Esophagus muscularis mucosa (tissue), 4 donors: ENCODE measurements at places on chromosomes 7 and 10. TPM values are rescaled to one million over a fixed set of nuclear protein-coding genes. Genes with fewer than 3 reads are reported as not detected.

The LRRC18 gene
- total RNA-seq: not detected

The VTI1A gene
- total RNA-seq: 38.6 TPM

The STAMBPL1 gene
- total RNA-seq: 27.4 TPM

- no peaks in the 10 kb centered on the region for H3K27me3 ChIP-seq
- no peak overlapping the region for H3K4me3 ChIP-seq
- peaks cover 9% of the 10 kb centered on the region for H3K4me1 ChIP-seq
- no peak for DNase-seq
Observed at GRCh38 chr7:73585196-73585595, 6.8 kb upstream of the TBL2 start.

GRCh38 chr10:67666416-67667034 is 29.5 kb downstream of the CTNNA3 start:
- no peaks in the 10 kb centered on the region for H3K27me3 ChIP-seq
- no peaks in the 10 kb centered on the region for H3K4me1 ChIP-seq
- no peaks in the 10 kb centered on the region for H3K36me3 ChIP-seq
- no peak for DNase-seq
- H3K27ac ChIP-seq: no peak overlapping the region

- no peaks in the 10 kb centered on the region for H3K27me3 ChIP-seq
- no peak overlapping the region for H3K27ac ChIP-seq
- H3K4me1 ChIP-seq: no peaks in the 10 kb centered on the region
- no peaks in the 10 kb centered on the region for H3K36me3 ChIP-seq
- no peak overlapping the region for H3K4me3 ChIP-seq
- DNase-seq: peak; percentile 75
Observed at GRCh38 chr7:4065190-4065589, 616.9 kb upstream of the FOXK1 start.

DNA sequence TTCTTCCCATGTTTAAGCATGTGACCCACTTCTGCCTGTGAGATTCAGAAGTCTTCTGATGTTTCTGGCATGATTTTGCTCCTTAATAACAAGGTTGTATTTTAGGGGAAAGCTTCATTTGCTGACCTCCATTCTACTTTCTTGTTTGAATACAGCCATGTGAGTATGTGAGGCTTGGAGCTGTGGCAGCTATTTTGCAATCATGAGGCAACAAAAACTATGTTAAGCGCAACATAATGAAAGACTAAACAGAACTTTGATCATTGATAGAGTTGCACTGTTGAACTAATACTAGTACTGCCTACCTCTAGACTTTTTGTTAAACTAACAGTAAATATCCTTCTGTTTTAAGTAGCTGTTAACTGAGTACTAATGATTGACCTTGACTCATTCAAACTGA is 203.8 kb upstream of the FAM3C start:
- no peaks in the 10 kb centered on the region for H3K36me3 ChIP-seq
- no peak overlapping the region for H3K27ac ChIP-seq
- DNase-seq: no peak
- no peaks in the 10 kb centered on the region for H3K27me3 ChIP-seq
- no peak overlapping the region for H3K4me3 ChIP-seq
- no peaks in the 10 kb centered on the region for H3K4me1 ChIP-seq

- no peak overlapping the region for H3K4me3 ChIP-seq
- H3K27ac ChIP-seq: no peak overlapping the region
- H3K27me3 ChIP-seq: no peaks in the 10 kb centered on the region
- no peaks in the 10 kb centered on the region for H3K4me1 ChIP-seq
- no peaks in the 10 kb centered on the region for H3K36me3 ChIP-seq
Observed at GRCh38 chr10:25083546-25084111, 67.2 kb downstream of the THNSL1 start.

- no peaks in the 10 kb centered on the region for H3K27me3 ChIP-seq
- H3K36me3 ChIP-seq: no peaks in the 10 kb centered on the region
- no peaks in the 10 kb centered on the region for H3K4me1 ChIP-seq
- no peak overlapping the region for H3K27ac ChIP-seq
- DNase-seq: no peak
Observed at GRCh38 chr10:44898665-44899064, 12.5 kb upstream of the TMEM72 start.

The SPDYE1 gene
- not detected for total RNA-seq

The HIF1AN gene
- total RNA-seq: 7.6 TPM

The CPA1 gene
- not detected for total RNA-seq

GRCh38 chr7:36014961-36015360 is 138.1 kb upstream of the EEPD1 start:
- H3K27me3 ChIP-seq: no peaks in the 10 kb centered on the region
- H3K27ac ChIP-seq: no peak overlapping the region
- no peak overlapping the region for H3K4me3 ChIP-seq
- H3K36me3 ChIP-seq: no peaks in the 10 kb centered on the region
- H3K4me1 ChIP-seq: peaks cover 7% of the 10 kb centered on the region
- no peak for DNase-seq

- H3K4me3 ChIP-seq: no peak overlapping the region
- H3K4me1 ChIP-seq: no peaks in the 10 kb centered on the region
- DNase-seq: no peak
- no peaks in the 10 kb centered on the region for H3K36me3 ChIP-seq
- H3K27ac ChIP-seq: no peak overlapping the region
Observed at GRCh38 chr7:20895563-20895962, 108.9 kb upstream of the SP8 start.

- no peak overlapping the region for H3K27ac ChIP-seq
- no peak overlapping the region for H3K4me3 ChIP-seq
- no peaks in the 10 kb centered on the region for H3K27me3 ChIP-seq
- DNase-seq: no peak
- no peaks in the 10 kb centered on the region for H3K36me3 ChIP-seq
Observed at GRCh38 chr10:47440207-47440606, 43.7 kb downstream of the ANXA8 start.

The CDNF gene
- 0.45 TPM for total RNA-seq

DNA sequence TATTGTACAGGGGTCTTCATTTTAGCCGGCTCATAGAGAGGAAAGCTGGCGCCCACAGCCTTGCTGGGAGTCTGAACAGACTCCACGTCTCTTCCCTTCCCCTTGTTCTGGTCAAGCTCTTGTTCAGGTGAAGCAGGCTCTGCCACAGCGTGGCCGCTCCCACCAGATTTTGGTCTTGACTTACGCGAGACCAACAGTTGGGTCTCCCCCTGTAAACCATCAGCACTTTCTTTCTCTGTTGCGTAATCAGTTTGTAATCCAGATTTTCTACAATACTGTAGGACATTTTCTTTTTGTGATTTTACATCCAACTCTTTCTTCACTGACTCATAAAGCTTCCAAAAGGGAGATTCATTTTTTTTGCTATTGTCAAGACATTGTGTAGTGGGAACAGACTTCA is 10.9 kb downstream of the MKI67 start:
- no peak overlapping the region for H3K27ac ChIP-seq
- H3K4me1 ChIP-seq: no peaks in the 10 kb centered on the region
- H3K4me3 ChIP-seq: no peak overlapping the region
- no peak for DNase-seq
- peaks cover 19% of the 10 kb centered on the region for H3K27me3 ChIP-seq

The SLC26A3 gene
- 12.0 TPM for total RNA-seq

- H3K4me3 ChIP-seq: peak overlapping the region; percentile 55
- H3K27ac ChIP-seq: no peak overlapping the region
- no peaks in the 10 kb centered on the region for H3K36me3 ChIP-seq
- H3K4me1 ChIP-seq: no peaks in the 10 kb centered on the region
- DNase-seq: no peak
Observed at GRCh38 chr10:84540617-84541288, 212.4 kb downstream of the CCSER2 start.

The CELF2 gene
- 108 TPM for total RNA-seq

The TDRD1 gene
- 0.11 TPM for total RNA-seq

The CLEC2L gene
- total RNA-seq: not detected

GRCh38 chr10:13503745-13504463 is 24.9 kb downstream of the BEND7 start:
- H3K4me3 ChIP-seq: no peak overlapping the region
- no peak for DNase-seq
- H3K36me3 ChIP-seq: peaks cover 20% of the 10 kb centered on the region
- H3K27ac ChIP-seq: no peak overlapping the region
- H3K27me3 ChIP-seq: no peaks in the 10 kb centered on the region

DNA sequence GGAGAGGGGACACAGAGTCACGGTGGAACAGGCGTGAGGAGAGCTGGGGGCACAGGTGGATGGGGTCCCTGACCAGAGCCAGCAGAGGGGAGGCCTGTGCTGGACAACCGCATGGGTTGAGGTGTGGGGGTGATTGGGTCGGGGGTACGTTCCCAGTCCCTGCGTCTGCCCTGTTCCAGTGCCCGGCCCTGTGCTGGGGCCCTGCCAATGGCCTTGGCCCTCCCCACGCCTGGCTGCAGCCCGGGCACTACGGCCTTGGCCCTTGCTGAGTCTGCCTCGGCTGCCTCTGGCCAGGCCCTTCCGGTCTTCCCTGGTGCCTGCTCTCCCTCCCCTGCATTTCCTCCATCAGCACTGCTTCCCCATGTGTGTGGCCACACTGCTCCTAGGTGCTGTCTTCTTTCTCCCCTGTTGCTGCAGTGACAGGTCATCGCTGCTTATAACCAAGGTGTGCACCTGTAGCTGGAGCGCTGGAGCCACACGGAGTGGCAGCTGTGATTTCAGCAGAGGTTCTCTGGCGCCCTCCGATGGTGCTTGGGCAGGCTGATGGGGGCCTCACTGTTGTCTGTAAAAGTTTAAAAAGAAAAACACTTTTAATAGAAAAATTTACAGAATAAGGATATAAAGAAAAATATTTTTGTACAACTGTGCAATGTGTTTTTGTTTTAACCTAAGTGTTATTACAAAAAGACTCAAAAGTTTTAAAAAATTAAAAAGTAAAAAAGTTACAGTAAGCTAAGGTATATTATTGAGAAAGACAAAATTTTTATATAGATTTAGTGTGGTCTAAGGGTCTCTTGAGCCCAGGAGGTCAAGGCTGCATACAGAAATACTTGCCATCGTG is 45.2 kb upstream of the BHLHA15 start:
- H3K27me3 ChIP-seq: no peaks in the 10 kb centered on the region
- H3K4me3 ChIP-seq: no peak overlapping the region
- no peak overlapping the region for H3K27ac ChIP-seq
- H3K36me3 ChIP-seq: peaks cover 5% of the 10 kb centered on the region
- no peak for DNase-seq

- H3K4me3 ChIP-seq: no peak overlapping the region
- H3K27ac ChIP-seq: no peak overlapping the region
- peak; percentile 50 for DNase-seq
- H3K27me3 ChIP-seq: no peaks in the 10 kb centered on the region
- H3K4me1 ChIP-seq: peaks cover 4% of the 10 kb centered on the region
Observed at GRCh38 chr7:95897557-95898251, 125.3 kb downstream of the DYNC1I1 start.

DNA sequence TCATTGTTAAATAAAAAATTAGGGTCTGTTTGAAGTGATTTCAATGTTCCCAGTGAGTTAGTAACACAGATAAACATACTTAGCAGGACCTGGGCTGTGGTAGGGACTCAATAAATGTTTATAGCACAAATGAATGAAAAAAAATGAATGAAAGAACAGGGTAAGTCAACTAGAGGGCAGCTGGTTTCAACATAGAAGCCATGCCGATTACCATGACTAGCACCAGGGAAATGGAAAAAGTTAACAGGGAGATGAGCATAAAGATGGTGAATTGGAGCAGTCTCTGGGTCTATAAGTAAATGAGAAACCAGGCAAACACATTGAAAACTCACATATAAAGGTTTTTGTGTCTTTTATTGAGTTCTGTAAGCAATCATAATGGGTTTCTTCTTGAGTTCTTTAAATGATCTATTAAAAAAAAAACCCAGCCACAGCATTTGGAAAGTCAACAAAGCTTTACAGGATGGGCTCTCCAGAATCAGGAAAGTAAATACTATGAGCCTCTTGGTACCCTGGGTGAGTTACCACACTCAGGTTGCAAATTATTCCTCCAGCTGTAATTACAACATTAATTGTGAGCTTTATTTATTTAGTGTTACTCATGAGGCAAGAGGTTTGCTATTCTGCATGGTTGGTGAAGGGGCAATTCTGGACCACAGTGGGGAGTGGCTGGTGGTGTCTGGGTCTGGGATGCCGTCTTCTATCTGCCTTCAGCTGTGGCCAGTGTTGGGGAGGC is 46.1 kb upstream of the MTPN start:
- no peaks in the 10 kb centered on the region for H3K27me3 ChIP-seq
- H3K4me3 ChIP-seq: no peak overlapping the region
- no peak for DNase-seq
- no peaks in the 10 kb centered on the region for H3K36me3 ChIP-seq
- H3K4me1 ChIP-seq: no peaks in the 10 kb centered on the region

DNA sequence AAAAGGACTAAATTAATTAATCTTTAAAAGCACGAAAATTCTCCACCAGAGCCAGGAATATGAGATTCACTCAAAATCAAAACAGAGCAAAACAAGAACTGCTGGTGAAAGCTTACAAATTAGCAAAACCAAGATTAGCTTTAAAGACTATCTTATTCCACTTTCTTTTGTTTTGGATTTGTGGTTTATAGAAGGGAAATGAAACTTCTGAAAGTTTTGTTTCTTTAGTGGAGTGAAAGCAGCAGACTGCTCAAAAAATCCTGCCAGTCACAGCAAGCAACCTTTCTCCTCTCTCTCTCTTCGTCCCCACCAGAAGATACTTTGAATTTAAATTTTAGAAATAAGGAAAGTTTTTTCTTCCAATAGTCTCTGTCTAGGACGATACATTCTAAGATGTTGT is 7.8 kb downstream of the ACTA2 start:
- DNase-seq: no peak
- no peaks in the 10 kb centered on the region for H3K27me3 ChIP-seq
- peaks cover 79% of the 10 kb centered on the region for H3K4me1 ChIP-seq
- peak overlapping the region; percentile 94 for H3K27ac ChIP-seq
- H3K36me3 ChIP-seq: peaks cover 74% of the 10 kb centered on the region

- H3K4me3 ChIP-seq: no peak overlapping the region
- no peaks in the 10 kb centered on the region for H3K36me3 ChIP-seq
- no peaks in the 10 kb centered on the region for H3K4me1 ChIP-seq
- H3K27me3 ChIP-seq: no peaks in the 10 kb centered on the region
- H3K27ac ChIP-seq: no peak overlapping the region
- DNase-seq: no peak
Observed at GRCh38 chr10:111548084-111548726, 471.4 kb downstream of the ADRA2A start.

- DNase-seq: no peak
- H3K4me3 ChIP-seq: no peak overlapping the region
- H3K4me1 ChIP-seq: no peaks in the 10 kb centered on the region
- no peaks in the 10 kb centered on the region for H3K27me3 ChIP-seq
- no peak overlapping the region for H3K27ac ChIP-seq
Observed at GRCh38 chr7:36746347-36746746, 22.1 kb upstream of the AOAH start.

DNA sequence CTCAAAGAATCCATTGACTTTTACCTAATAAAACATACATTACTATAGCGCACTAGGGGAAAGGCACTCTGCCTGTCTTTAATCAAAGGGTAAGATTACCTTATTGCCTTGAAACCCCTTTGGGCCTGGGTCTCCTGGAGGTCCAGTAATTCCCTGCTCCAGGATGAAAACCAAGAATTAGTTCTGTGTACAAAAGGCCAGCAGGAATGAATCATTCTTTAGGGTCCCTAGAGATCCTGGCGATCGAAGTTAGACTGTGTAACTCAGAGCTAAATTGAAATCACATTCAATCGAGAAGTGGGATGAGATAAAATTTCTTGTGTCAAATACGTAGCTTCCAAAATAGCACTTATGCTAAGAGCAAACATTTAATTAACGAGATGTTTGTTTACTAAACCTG is 29.8 kb downstream of the COL28A1 start:
- no peak for DNase-seq
- H3K27ac ChIP-seq: no peak overlapping the region
- H3K36me3 ChIP-seq: no peaks in the 10 kb centered on the region
- no peaks in the 10 kb centered on the region for H3K4me1 ChIP-seq
- no peak overlapping the region for H3K4me3 ChIP-seq

The ANKRD61 gene
- total RNA-seq: not detected
